ENCODE measurements at places on chromosomes 3 and 15.

DNA sequence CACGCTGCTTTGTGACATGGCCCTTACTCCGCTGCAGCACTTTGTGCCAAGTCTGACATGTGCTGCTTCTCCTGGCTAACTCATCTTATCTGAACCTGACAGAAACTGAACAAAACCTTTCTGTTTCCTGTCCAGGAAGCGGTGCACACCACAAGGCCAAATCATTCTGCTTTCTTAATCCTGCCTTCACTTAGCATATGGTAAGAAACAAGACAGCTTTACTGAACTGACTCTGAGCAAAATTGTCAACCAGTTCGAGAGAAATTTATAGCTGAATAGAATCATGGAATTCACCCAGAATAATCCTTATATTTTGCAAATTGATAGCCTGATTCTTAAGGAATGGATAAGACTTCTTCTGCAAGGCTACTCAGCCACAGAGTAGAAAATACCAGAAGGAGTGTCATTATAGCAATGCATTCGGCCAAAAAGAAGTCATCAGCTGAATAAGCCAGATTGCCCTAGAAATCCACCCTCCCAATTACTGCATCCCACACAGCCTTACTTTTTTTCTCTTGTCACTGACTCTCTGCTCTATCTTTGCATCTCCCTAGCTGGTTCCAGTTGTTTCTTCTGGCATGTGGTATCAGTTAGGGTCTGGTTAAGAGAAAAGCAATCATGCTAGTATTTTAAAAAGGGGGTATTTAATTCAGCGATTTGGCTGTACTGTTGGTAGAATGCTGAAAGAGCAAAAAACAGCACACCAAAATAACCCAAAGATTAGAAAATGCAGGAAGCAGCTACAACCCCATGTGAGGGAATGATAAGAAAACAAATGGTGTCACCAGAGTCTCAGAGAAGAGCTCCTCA, 41.6 kb upstream of the STRIT1 start:
- no peak for DNase-seq

GRCh38 chr3:119145500-119146167, at the start of gene TEX55:
Gene TEX55 (plus strand): TSS chr3:119146165. CDS start chr3:119146190, 25 bp downstream.
- DNase-seq, result no peak

DNA sequence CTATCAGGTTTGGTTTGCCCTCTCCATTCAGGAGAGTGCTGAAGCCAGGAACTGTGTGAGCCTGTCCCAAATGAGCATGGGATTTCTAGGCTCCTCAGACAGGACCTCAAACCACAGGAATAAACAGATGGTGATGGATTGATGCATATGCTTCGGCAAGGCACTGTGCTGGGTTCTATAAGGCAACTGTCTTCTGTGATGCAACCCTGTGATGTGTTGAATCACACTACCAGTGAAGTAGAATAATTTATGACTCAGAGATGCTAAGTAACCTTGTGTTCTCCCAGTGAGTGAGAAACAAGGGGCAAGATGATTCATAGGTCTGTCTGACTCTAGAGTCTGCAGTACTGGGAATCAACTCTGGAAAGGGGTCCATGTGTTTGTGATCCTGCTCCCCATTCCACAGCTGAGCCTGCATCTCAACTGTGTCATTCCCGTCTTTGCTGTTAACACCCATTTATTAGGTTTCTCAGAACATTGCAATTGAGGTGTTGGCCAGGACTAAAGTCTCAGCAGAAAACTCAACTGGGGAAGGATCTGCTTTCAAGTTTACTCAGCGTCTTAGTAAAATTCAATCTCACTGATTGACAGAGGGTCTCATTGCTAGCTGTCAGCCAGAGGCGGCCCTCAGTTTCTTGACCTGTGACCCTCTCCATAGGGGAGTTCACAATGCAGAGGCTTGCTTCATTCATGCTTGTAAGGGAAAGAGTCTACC, 510.1 kb upstream of the CFAP20DC start:
- DNase-seq, result no peak

- no peak for DNase-seq
Measured at GRCh38 chr3:139020868-139021234, at the start of gene PRR23B. Gene PRR23B (minus strand): TSS chr3:139020926. CDS start chr3:139020661, 265 bp downstream.

DNA sequence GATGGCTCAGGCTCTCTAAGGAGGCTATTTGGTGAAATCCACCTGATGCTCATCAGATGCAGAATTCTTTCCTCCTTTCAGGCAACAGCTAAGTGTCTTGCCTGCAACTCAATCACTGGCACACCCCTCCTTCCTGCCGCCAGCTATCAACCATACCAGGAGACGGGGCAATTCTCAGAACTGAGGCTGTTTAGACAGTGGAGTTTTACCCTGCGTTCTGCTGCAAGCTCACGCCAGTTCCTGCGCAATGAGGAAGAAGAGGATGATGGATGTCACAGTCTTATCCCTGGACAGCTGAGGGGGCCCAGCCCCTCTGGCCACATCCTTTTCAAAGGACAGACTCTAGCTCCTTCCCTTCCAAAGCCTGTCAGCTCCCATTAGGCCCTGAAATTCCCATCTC, 7.0 kb upstream of the MANF start:
- no peak for DNase-seq

All from activated T-helper 1 cell treated with anti-CD3 and anti-CD28 coated beads, Interleukin-2, amount 50 U/mL, for 16 hours (primary cell).